NCI-H510A (cell line): ENCODE measurements at places on chromosomes 5 and 9.

DNA sequence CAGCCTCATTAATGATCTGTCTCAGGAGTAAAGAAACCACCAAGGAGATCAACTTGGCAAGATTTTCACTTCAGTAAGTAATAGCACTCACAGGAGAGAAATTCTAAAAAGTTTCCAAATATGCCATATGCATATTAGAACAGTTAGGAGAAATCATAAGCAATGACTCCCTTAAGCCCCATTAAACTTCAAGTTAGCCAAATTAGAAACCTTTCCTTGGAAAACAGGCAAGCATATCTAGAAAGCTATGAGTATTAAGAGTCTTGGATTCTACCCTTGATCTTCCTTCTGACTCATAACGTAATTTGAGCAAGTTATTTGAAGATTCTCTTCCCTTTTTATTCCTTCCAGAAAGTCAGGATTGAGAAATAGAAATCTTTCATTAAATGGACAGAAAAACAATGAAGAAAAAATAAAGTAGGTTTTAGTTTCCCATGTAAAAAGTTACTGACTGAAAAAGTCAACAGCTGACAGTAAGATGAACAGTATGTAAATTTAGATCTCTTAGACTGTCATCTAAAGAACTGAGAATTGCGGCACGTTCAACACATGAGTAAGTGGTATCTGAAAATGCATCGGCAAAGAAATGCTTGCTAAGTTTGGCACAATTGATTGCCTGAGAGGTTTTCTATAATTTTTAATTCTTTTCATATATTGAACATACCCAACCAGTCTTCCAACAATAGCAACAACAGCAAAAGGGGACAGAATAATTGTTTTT lies 565.7 kb upstream of the FTMT start:
- no peak for DNase-seq

- no peak for DNase-seq
These were observed 45.2 kb downstream of the SEMA5A start for GRCh38 chr5:9500625-9501024.

GRCh38 chr5:26802944-26803343 lies 235.4 kb downstream of the CDH9 start:
- DNase-seq: no peak

DNA sequence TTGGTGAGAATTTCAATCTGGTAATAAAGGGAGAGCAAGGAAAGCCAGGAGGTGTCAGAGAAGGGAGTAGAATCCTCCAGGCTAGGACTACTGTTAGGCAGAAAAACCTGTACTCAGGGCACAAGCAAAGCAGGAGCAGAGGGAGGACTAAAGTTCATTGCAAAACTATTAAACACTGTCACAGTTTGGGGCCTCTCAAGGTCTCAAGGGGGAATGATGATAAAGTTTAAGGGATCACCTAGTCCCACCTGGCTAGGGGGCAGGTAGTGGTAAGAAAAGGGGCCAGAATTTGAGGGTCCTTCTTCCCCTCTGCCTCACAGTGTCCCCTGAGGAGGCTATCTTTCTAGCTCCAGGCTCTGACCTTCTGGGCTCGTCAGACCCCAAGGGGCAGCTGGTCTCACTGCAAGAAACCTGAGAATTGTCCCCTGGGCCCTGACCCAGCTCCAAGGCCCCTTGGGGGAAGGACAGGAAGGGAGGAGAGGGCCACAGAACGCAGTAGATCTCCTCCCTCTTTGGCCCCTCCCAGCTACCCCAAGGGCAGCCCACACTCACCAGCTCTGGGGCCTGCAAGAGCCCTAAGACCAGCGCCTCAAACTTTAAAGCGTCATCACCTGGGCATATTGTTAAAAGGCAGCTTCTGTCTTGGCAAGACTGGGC lies 974 bp downstream of the CCDC69 start:
- DNase-seq: no peak

GRCh38 chr5:93186076-93186682 lies 394.8 kb downstream of the NR2F1-AS1 start:
- DNase-seq: no peak

DNA sequence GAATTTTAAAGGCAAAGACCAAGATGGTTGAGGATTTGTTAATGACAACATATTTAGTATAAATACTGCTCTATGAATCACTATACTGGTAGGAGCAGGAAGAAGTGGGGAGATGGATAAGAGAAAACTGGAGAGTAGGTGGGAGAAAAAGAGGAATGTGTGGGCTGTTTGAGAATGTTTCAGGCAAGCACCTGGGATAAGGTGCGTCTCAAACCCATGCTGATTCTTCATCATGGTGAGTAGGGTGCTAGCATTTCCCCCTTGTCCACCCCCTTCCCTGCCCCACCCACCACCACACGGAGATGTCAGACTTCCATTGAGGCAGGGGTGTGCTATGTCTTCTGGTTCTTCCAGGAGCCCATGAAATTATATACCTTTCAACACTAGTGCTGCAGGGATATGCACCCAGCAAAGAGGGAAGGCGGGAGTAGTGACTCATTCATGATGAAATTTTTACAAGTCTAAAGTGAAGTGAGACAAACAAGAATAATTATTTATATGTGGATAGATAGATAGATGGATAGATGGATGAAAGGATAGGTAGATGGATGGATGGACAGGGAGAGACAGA lies 54.3 kb downstream of the MTX3 start:
- DNase-seq: no peak

- DNase-seq: peak; percentile 31
These were observed 36.0 kb downstream of the PCDHGC5 start for GRCh38 chr5:141524604-141525597.

- no peak for DNase-seq
These were observed 164.8 kb upstream of the OTULINL start for GRCh38 chr5:14416621-14417275.

DNA sequence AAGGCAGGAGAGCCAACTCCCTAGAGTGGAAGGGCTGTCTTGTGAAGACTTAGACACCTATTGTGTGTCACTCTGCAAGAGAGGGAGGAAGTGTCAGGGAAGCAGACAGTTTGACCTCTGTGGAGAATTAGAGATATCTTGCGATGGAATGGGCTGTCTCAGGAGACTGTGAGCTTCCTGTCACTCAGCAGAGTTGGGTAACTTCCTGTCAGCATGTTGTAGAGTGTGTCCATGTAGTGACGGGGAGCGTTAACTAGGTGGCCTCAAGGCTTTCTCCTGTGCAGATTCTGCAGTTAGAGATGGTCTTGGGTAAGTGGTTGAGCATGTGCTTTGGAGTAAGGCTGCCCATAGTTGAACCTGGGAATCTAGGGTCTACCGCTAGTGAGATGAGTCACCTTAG lies 136.5 kb downstream of the KIF4B start:
- DNase-seq: no peak

DNA sequence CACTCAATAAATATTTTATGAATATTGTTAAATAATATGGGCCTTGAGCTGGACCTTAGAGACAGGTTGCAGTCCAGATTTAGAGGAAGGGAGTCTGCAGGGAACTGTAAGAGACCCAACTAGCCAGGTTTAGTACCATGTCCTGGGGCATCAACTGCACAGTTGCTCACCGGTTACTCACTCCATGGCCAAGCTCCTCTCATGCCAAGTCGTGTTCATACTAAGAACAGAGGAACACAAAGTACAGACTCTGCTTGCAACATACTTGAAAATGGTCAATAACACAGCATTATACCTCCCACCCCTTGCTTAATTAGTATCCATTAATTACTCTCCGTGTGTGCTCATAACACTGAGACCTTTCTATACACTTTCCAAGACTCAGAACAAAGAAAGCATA lies 317.6 kb upstream of the PIK3R1 start:
- DNase-seq: no peak

GRCh38 chr9:89278997-89279739 lies 31.8 kb upstream of the CKS2 start:
- DNase-seq: no peak

DNA sequence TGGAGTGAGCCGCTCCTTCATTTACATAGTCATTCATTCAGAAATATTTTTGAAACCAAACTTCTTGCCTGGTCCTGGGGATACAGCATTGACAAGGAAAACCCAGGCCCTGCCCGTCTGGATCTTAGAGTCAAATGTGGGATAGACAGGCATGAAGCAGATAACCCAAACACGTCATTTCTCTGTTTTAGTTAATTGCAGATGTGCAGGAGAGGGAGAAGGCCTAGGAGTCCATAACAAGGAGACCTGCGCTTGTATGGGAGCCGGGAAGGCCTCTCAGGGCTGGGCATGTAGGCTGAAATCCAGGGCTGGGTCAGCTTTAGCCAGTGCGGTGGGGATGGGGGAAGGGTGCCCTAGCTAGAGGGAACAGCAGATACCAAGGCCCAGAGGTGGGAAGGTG lies 43.3 kb downstream of the PRRX2 start:
- DNase-seq: no peak

- no peak for DNase-seq
These were observed 142.7 kb upstream of the ADAMTSL1 start for GRCh38 chr9:18331310-18331684.

GRCh38 chr9:90789862-90790261 lies 11.8 kb upstream of the SYK start:
- DNase-seq: no peak

DNA sequence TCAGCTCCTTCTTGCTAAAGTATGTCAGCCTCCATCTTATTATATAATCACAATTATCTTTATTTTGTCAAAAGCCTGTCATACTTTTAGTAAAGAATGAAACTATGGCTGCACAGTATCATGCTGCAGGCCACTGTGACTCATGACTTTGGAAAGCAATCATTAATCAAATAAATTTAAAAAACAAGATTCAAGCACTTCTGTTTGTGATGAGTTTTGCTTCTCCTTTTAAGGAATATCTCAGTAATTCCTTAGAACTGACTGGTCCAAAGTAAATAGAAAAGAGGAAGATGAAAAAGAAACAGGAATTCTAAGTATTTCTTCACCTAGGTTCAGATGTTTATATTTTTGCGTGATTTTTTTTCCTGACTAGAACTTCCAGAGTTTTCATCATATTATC lies 83.1 kb downstream of the EDIL3 start:
- no peak for DNase-seq

DNA sequence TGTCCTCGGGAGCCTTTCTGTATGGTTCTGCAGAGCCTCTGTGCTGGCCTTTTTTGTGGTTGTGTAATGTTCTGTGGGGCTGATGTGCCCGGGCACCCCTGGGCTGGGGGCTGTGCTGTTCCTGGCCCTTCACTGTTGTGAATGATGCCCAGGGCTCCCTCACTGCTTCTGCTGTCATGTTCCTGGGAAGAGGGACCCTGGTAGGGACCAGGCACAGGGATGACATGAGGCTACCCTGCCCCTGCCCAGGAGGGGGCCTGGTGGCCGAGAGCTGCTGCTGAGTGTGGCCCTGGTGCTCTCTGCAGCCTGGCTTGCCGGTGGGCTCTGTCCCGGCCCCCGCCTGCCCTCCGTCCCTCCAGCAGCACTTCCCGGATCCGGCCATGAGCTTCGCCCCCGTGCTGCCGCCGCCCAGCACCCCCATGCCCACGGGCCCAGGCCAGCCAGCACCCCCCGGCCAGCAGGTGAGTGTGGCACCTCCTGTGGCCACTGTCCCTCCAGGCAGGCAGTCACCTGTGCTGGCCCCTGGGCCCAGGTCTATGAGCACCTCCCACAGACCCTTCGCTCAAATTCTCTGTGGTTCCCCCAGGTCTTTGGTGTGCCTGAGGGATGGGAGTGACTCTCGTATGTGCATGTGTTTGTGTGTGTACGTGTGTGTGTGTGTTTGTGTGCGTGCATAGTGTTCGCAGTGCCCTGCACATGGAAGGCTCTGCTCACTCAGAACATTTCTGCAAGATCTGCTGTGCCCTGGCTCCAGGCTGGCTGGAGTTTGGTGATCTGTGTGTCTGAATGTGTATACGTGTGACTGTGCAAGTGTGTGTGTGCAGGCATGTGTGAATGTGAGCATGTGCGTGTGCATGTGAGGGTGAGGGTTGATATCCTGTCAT lies 72.3 kb downstream of the WNK2 start:
- no peak for DNase-seq
